Left kidney (tissue), 8 donors: ENCODE measurements at places on chromosomes 3 and 15.

DNA sequence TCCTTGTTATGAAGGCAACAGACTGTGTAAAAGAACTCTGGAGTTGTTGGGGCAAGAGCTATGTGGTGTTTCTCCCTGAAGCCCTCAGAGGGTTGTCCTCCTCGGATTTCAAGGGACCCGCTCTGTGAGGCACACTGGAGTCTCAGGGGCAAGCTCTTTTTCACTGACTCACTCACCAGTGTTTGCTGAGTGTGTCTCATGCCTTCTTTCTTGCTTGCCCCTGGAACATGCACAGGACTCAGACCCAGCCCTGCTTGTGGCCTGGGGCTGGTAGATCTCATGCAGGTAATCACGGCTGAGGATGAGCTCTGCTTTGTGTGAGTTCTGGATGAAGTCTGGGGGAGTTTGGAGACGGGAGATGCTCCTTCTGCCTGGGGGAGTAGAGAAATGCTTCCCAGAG is 93.7 kb downstream of the CACNA1D start:
- no peak for DNase-seq

- DNase-seq, result no peak
Measured at GRCh38 chr15:33746203-33746602, 222.1 kb upstream of the CHRM5 start.

- no peak for DNase-seq
Measured at GRCh38 chr3:28000608-28001007, 240.8 kb upstream of the CMC1 start.

- DNase-seq, result no peak
Measured at GRCh38 chr3:149894205-149894604, 76.5 kb downstream of the PFN2 start.

- DNase-seq, result no peak
Measured at GRCh38 chr3:97899331-97899730, 72.9 kb downstream of the RIOX2 start.

- no peak for DNase-seq
Measured at GRCh38 chr3:142498397-142499180, 50.8 kb upstream of the XRN1 start.

GRCh38 chr3:70180664-70181063 is 131.8 kb downstream of the MDFIC2 start:
- no peak for DNase-seq

GRCh38 chr15:64858021-64858575 is 16.4 kb downstream of the PLEKHO2 start:
- DNase-seq, result no peak

GRCh38 chr3:6120786-6121185 is 740.1 kb upstream of the GRM7 start:
- DNase-seq, result no peak

DNA sequence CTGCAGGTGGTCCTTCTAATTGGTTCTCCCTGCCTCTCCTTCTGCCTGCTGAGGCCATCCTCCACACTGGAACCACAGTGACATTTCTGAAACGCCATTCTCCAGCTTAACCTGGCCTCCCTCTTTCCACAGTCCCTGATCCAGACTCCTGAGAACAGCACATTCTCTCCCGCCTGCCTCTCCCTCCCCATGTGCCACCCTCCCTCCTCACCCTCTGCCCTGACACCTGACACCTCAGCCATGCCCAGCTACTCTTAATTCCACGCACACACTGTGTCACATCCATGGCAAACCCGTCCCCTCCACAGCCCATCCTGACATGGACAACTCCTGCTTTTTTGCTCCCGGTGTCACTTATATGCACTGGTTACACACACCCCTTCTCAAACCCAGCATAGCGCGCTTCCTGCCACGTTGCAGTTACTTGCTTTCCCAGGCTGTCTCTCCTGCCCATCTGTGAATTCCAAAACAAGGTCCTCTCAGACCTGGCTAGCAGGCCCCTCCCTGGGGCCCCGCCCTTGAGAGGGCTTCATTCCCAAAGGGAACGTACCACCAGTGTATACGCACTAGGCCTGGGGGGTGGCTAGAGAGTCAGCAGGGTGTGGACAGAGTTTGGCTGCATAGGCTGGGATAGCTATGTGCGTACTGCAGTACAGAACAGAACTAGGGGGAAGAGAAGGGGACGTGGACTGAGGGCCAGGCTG is 92.7 kb upstream of the BLM start:
- DNase-seq, result no peak

GRCh38 chr3:55156851-55157650 is 229.2 kb upstream of the LRTM1 start:
- no peak for DNase-seq

- DNase-seq, result no peak
Measured at GRCh38 chr15:90259524-90259923, 5.9 kb upstream of the NGRN start.

DNA sequence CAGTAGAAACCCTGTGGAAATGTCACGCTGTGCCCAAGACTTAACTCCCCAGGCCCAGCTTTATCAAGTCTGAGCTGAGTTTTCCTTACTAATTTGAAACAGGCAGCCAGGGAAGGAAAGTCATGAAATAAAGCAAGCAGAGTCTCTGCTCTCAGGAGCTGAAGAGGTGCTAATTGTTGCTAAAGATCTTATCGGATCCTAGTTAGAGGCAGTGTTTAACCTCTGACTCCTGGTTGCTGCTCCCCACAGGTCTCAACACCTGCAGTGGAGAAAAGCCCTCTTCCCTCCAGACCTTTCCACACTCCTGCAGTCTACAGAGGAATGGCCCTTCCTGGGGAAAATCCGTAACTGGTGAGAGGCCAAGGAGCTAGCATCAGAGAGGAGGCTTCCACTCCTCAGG is 628.2 kb downstream of the NTRK3 start:
- no peak for DNase-seq

GRCh38 chr15:52499506-52499905 is 29.2 kb downstream of the MYO5A start:
- DNase-seq, result no peak

DNA sequence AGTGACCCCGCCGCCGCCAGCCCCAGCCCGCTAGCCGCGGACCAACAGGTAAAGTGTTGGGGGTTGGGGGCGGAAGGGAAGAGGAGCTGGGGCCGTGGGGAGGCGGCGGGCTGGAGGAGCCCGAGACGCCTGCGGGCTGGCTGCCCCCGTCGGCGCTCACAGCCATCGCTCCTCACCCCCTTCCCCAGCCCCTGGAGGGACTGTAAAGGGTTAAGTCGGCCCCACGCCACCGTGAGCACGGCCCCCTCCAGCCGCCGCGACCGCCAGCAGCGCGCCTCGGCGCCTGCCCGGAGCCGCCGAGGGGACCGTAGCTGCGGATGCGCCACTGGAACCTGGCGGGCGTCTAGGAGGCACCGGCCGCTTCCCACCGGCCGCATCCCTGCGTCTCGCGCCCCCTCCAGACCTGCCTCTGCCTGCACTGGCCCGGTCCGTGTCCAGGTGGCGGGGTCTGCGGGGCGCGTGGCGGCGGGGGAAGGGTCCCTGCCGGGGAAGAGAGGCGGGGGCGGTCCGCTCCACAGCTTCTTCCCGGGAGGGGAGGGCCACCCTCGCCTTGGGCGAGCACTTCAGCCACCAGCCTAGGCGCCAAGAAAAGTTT is 522 bp downstream of the MED12L start:
- DNase-seq, result peak; percentile 31

GRCh38 chr3:43632269-43632733 is 10.5 kb upstream of the ANO10 start:
- DNase-seq, result no peak

DNA sequence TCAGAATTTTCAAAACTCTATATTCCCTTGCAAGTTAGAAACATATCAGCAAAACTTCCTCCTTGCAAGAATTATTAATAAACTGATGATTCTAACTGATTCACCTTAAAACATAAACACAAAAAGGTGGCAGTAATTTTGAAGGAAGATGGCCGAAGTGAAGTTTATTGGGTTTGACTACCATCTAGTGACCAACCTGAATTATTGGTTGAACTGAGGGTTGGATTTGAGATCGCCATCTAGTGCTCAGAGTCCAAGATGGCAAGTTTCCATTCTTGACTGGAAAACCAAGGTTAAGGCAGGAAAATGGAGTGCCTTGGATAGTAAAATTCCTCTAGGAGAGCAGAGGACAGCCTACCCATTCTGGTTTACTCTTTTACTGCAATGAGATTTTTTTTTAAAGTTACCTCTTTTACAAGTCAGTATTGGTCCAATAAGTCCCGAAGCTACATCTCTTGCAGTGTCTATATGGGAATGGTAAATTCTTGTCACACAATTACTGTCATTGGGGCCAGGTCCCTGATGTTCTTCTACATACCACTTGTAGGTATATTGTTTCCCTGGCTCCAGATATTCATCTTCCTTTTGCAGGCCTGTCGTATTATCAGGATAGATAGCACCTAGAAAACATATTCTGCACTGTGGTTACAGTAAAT is 51.6 kb upstream of the CP start:
- DNase-seq, result peak; percentile 79

DNA sequence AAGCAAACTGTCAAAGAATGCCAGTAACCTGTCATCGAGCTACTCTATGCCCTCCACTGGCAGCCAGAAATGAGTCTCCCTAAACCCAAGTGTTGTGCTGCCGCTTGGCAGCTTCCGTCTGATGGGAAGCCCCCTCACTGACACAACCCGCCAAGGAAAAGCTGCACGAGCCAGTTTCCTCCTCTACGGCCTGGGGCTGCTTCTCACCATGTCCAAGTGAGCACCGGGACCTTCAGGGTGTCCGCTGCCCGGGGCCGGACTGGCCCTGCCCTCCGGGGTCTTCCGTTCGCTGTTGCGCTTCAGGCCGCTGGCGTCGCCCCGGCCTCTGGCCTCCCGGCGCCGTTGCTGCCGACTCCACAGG is 490 bp downstream of the TOMM70 start:
- no peak for DNase-seq

DNA sequence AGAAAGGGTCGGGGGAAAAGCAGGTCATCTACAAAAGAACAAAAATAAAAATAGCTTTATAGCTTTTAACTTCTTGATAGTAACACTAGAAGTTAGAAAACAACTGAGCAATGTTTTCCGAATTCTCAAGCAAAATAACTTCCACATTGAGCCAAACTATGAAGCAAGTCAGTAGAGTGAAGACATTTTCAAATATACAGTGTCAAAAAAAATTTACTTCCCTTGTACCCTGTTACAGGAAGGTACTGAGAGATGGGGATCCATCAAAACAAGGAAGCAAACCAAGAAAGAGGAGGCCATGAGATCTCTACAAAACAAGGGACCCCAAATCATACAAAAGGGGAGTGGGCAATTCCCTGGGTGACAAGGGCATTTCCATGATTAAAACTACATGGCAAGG is 26.6 kb upstream of the STIMATE start:
- DNase-seq, result no peak

DNA sequence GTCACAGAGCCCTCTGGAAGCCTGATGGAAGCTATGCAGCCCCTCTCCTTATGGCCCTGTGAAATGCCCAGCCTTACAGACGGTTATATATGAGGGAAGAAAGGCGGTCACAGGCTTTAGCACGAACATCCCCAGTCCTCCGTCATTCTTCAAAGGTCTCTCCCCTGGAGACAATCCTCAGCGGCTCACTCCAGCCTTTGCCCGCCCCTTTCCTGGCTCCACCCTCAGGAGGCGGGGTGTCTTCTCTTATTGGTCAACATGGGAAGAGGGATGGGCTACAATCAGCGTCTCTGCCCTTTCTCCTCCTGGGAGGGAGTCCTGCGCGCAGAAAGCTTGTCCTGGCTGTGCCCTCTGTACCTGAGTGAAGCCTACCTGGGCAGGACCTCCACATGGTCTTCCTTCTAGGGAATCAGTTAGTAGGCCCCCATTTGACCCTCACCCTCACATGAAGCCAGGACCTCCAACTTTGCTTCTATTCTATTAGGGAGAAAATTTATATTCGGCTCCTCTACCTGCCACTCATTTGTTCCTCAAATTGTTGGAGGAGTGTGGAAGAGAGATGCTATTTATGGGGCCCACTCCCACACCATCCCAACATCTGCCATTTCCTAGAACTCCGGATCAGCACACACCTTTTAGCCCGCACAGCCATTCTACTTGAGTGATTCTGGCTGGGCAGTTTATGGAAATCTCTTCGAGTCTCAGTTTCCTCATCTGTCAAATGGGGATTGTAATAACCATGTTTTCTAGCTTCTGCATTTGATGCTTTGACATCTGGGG is 112.9 kb upstream of the SLC6A11 start:
- DNase-seq, result peak; percentile 42

GRCh38 chr3:72448858-72449257 is 399.4 kb downstream of the SHQ1 start:
- no peak for DNase-seq

- peak; percentile 8 for DNase-seq
Measured at GRCh38 chr15:91099616-91099994, 452 bp upstream of the SV2B start.

GRCh38 chr3:138442433-138442832 is 8.0 kb downstream of the ESYT3 start:
- DNase-seq, result no peak

GRCh38 chr15:94383041-94383440 is 151.7 kb downstream of the MCTP2 start:
- DNase-seq, result no peak

GRCh38 chr3:16369885-16370284 is 104.9 kb downstream of the OXNAD1 start:
- no peak for DNase-seq

DNA sequence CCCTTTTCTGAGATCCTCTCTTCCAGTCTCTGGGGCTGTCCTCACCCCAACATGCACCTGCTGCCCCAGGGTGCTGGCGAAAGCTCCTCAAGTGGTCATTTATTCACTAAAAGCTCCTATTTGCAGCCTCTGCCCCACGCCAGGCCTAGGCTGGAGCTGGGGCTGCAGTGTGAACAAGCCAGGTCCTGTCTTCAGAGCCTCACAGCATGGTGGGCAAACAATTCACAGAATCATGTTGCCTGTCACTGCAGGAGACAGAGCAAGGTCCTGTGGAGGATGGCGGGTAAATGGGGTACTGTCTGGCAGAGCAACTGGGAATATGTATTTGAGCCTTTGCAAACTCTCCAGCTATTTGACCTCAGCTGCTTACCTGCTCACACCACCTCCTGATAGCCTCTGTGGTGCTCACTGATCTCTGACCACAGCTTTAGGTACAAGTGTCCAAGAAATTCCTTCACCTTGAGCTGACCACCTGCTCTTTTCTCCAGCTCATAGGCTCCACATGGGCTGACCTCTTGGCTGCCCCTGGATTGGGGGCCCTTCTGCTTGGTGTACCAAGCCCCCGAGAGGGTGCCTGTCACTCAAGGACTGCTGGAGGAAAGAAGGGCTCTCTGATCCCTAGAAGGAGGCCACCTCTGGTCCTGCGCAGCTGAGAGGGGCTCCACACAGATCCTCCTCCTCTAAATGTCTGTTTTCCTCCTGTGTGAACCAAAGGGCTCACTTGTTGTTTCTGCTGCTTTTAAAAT is 35.6 kb downstream of the AMOTL2 start:
- no peak for DNase-seq

- DNase-seq, result no peak
Measured at GRCh38 chr15:51904421-51904820, 67.2 kb downstream of the LEO1 start.

GRCh38 chr15:56806148-56806536 is 72.8 kb upstream of the ZNF280D start:
- no peak for DNase-seq

- DNase-seq, result no peak
Measured at GRCh38 chr15:71565006-71565405, 245.3 kb upstream of the NR2E3 start.
